ENCODE measurements at places on chromosomes 16 and 17.

DNA sequence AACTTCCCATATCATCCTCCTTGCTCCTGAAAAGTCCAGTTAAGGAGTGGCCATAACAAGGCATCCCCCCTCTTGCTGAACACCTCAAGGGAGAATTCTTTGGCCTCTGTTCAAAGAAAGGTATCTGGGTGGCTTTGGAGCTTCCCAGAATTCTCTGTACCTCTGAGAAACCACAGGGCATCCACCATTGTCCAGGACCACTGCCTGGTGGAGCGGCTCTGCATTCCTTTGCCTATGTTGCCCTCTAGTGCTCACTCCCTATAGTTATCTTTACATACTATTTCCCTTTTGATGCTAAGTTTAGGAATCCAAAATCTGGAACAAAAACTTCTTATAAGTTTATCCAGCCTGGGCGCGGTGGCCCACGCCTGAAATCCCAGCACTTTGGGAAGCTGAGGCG lies 30.3 kb downstream of the CHD9NB start:
- H3K4me1 ChIP-seq, result no peaks in the 10 kb centered on the region
- no peak overlapping the region for H3K27ac ChIP-seq
- H3K4me3 ChIP-seq, result no peak overlapping the region
- H3K36me3 ChIP-seq, result no peaks in the 10 kb centered on the region

DNA sequence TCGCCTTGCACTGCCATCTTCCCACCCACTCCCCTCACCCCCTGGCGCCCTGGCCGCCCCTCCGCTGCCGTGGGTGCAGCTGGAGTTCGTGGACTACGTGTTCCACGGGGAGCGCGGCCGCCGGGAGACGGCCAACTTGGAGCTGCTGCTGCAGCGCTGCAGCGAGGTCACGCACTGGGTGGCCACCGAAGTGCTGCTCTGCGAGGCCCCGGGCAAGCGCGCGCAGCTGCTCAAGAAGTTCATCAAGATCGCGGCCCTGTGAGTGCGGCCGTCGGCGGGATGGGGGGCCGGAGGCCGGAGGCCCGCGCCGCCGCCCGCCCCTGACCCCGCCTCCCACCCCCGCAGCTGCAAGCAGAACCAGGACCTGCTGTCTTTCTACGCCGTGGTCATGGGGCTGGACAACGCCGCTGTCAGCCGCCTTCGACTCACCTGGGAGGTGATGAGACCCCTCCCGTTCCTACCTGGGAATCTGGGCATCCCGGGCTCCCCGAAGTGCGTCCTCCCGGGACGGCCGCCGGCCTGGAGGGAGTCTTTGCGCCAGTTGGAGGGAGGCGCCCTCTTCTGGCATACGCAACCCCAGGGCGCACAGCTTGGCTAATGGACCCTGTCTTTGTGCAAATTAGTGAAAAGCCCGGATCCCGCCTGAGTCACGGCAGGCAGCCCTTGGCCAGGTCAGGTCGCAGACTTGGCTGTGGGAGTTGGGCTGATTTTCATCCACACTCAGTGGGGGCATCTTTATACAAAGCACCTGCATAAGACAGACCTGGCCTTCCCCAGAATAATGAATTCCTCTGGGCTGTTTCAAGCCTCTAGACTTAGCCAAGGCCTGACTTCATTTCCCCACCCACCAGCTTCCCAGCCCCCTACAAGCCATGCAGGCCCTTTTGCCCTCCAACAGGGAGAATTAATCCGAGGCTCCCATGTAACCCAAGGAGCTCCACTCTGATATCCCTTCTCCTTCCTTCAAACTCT lies 14.3 kb downstream of the RAPGEFL1 start:
- H3K4me3 ChIP-seq, result peak overlapping the region; percentile 39

DNA sequence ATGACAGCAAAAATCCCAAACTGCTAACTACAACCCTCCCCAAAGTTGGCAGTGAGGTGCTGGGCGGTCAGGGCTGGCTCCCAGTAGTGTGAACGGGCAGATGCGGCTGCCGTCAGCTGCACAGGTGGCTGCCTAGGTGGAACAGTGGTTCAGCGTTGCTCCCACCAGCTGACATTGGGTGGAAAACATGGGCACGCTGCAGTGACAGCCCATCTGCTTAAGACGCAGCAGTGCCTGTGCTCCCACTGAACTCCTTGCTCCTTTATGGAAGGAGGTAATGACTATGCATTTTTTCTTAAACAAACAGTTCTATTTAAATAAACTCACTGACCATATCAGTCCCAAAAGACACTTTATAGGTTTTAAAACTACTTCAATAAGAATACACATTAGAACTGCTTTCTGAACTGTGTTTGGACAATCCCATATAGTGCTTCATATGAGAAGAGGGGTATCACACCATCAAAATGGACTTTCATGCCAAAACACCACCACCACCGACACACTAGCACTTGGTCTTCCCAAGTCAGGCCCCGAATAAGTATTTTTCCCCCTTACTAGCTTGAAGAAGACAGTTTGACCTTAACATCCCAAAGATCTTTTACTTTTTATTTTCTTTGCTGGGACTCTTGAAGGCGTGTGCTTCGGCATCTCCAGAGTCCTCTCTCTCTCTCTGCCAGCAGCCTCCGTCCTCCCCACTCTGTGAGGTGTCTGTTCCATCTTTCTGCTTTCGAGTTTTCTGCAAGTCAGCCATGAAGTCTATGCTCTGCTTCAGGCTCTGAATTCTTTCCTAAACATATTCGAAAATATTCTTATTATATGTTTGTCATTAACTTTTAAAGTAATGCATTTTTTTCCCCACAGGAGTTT lies 34.4 kb downstream of the BRD7 start:
- H3K27ac ChIP-seq, result no peak overlapping the region
- peaks cover 28% of the 10 kb centered on the region for H3K4me1 ChIP-seq
- peaks cover 51% of the 10 kb centered on the region for H3K36me3 ChIP-seq
- no peak overlapping the region for H3K4me3 ChIP-seq
- no peaks in the 10 kb centered on the region for H3K27me3 ChIP-seq

DNA sequence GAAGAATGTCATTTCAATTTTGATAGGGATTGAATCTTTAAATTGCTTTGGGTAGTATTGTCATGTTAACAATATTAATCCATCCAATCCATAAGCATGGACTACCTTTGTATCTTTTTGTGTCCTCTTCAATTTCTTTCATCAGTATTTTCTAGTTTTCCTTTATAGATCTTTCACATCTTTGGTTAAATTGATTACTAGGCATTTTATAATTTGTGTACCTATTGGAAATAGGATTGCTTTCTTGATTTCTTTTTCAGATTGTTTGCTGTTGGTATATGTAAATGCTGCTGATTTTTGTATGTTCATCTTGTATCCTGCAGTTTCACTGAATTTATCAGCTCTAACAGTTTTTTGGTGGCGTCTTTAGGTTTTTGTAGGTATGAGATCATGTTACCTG lies 24.1 kb upstream of the BCAS3 start:
- H3K4me1 ChIP-seq, result no peaks in the 10 kb centered on the region
- no peaks in the 10 kb centered on the region for H3K36me3 ChIP-seq

- no peak overlapping the region for H3K4me3 ChIP-seq
- no peak for DNase-seq
- H3K27me3 ChIP-seq, result no peaks in the 10 kb centered on the region
- no peaks in the 10 kb centered on the region for H3K36me3 ChIP-seq
Measured at GRCh38 chr17:64399071-64399766, 8.6 kb upstream of the PECAM1 start.

- H3K4me3 ChIP-seq, result no peak overlapping the region
- peak; percentile 94 for DNase-seq
- H3K4me1 ChIP-seq, result no peaks in the 10 kb centered on the region
Measured at GRCh38 chr16:88790312-88791211, 5.5 kb upstream of the PIEZO1 start.

DNA sequence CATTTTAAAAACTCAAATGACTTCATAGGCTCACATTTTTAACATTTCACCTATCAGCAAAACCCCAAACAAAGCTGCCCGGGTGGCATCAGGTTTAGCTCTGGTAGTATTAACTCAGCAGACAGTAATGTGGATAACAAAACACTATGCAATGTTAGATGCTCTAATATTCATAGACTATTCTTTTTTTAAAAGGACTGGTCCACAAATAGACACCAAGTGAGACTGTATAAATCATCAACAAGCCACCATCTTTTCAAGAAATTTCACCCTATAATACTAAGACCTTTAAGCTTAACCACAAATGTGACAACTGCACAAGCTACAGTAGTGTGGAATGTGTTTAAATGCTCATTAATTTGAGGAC lies 20.2 kb downstream of the SNN start:
- no peaks in the 10 kb centered on the region for H3K36me3 ChIP-seq
- H3K4me1 ChIP-seq, result peaks cover 12% of the 10 kb centered on the region

- no peaks in the 10 kb centered on the region for H3K27me3 ChIP-seq
- H3K4me1 ChIP-seq, result no peaks in the 10 kb centered on the region
- DNase-seq, result no peak
- no peak overlapping the region for H3K4me3 ChIP-seq
- H3K27ac ChIP-seq, result no peak overlapping the region
Measured at GRCh38 chr17:53088481-53088880, 734.2 kb upstream of the KIF2B start.

DNA sequence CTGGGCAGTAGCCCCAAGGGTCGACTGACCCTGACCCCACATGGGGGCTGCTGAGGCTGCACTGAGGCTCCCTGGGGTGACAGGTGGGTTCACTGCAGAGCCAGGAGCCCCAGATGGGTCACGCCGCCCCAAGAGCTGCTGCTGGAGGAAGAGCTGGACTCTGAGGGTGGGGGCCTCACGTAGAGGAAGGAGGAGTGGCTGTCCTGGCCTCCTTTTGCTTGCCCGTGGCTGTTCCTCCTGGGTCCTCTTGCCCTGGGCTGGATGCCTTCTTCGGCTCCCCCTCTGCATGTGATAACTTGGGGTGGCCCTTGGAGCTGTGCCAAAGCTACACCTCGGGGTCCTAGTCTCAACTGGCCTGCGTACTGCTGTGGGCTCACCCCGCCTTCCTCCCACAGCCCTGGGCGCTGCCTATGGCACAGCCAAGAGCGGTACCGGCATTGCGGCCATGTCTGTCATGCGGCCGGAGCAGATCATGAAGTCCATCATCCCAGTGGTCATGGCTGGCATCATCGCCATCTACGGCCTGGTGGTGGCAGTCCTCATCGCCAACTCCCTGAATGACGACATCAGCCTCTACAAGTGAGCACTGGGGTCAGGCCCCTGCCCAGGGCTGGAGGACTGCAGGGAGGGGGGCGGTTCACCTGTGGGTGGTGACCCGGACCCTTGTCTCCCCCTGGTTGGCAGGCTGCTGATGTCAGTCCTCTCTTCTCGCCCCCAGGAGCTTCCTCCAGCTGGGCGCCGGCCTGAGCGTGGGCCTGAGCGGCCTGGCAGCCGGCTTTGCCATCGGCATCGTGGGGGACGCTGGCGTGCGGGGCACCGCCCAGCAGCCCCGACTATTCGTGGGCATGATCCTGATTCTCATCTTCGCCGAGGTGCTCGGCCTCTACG lies 1.1 kb upstream of the AMDHD2 start:
- H3K4me3 ChIP-seq, result peak overlapping the region; percentile 68
- no peak for DNase-seq
- peaks cover 75% of the 10 kb centered on the region for H3K4me1 ChIP-seq

GRCh38 chr17:183021-183420 lies 1.6 kb upstream of the DOC2B start:
- H3K27ac ChIP-seq, result no peak overlapping the region
- no peaks in the 10 kb centered on the region for H3K36me3 ChIP-seq
- peaks cover 43% of the 10 kb centered on the region for H3K4me1 ChIP-seq
- no peak for DNase-seq
- peaks cover 52% of the 10 kb centered on the region for H3K27me3 ChIP-seq

- H3K27ac ChIP-seq, result no peak overlapping the region
- no peak overlapping the region for H3K4me3 ChIP-seq
- DNase-seq, result no peak
- H3K27me3 ChIP-seq, result no peaks in the 10 kb centered on the region
- H3K4me1 ChIP-seq, result peaks cover 3% of the 10 kb centered on the region
- no peaks in the 10 kb centered on the region for H3K36me3 ChIP-seq
Measured at GRCh38 chr16:24769806-24770205, 40.4 kb downstream of the TNRC6A start.

DNA sequence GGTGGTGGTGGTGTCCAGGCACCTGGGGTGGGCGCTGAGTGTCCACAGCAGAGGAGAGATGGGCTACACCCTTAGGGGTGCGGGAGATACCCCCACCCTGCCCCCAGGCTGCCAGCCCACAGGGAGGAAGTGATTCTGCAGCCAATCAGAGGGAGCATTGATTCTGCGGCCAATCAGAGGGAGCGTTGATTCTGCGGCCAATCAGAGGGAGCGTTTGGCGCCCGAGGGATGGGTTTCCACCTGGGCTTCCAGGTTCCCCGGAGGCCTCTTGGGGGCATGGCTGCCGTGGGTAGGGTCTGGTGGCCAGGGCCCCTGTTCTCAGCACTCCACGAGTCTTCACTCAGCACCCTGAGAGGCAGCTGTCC lies 28.2 kb upstream of the ACSF3 start:
- no peak overlapping the region for H3K4me3 ChIP-seq
- no peaks in the 10 kb centered on the region for H3K4me1 ChIP-seq
- DNase-seq, result no peak
- no peak overlapping the region for H3K27ac ChIP-seq
- no peaks in the 10 kb centered on the region for H3K36me3 ChIP-seq
- H3K27me3 ChIP-seq, result peaks cover 65% of the 10 kb centered on the region

DNA sequence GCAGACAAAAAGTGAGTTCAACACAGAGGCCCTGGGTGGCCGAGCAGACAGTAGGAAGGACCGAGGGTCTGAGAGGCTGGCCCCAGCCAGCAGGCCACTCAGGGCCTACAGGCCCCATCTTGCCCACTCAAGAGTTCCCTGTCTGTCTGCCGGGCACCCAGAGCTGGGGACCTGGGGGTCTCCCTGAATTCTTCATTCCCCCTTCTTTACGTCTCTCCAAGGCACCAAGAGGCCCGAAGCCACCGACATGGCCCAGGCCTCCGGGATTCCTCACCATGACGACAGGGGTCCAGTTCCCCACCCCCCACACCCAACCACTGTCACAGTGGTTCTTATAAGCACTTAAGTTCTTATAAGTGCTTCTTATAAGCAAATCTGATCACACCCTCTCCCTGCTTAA lies 49.2 kb downstream of the NOS2 start:
- no peak for DNase-seq
- H3K36me3 ChIP-seq, result no peaks in the 10 kb centered on the region
- H3K4me1 ChIP-seq, result no peaks in the 10 kb centered on the region
- H3K27ac ChIP-seq, result no peak overlapping the region
- H3K27me3 ChIP-seq, result no peaks in the 10 kb centered on the region
